ENCODE measurements at places on chromosomes 12 and 14.

DNA sequence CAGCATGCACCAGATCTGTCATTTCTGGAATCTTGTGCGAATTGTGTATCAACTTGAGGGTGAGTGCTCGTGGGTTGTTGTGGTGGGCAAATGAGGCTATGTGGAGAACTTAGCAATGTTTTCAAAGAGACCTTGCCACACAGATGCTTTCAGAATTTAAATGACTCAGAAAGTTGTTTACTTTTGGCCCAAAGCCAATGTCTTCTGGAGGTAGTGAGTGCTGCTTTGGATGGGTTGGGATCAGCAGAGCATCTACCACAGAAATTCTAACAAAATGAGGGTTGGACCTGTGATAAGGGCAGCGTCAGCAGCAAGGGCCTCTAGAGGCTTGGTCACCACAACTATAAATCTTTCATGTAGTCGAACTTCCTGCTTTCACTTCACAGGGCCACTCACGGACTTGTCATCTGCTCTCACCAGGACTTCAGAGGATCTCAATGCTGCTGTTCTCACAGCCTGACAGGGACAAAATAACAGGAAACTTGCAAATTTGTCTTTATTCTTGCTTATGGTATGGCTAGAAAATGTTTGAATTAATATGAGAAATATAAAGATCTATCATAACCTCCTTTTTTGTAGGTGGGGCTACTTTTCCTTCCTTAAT is 111.4 kb downstream of the DACT1 start:
- no peak for DNase-seq

DNA sequence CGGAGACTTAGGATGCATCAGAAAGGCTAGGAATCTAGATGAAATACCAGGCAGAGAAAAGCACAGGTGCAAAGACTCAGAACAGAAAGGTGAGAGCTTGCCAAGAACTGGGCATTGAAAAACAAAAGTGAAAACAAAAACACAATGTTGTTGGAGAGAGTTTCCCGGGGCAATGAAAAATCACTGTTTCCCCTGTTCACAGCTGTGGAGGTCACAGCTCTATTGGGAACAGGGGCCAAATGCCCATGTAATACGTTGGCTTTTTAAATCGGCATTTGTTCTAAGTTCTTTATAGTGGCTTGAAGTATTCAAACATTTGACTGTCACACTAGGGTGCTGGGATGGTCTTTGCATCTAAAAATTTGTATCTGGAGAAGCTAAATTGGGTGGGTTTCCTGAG is 108.3 kb downstream of the SLC15A4 start:
- DNase-seq: no peak

GRCh38 chr12:46233423-46233822 is 35.4 kb downstream of the SLC38A1 start:
- DNase-seq: no peak

- no peak for DNase-seq
Observed at GRCh38 chr12:96164951-96165811, 29.0 kb upstream of the ELK3 start.

DNA sequence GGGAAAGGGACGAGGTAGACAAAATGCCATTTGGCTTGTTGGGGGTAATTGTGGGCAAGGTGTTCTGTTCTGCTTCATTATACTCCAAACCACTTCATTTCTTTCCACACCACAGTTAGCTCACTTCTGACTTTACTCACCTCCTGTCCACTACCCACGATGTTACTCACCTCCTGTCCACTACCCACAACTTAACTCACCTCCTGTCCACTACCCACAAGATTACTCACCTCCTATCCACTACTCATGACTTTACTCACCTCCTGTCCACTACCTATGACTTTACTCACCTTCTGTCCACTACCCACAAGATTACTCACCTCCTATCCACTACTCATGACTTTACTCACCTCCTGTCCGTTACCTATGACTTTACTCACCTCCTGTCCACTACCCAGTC is 10.1 kb upstream of the TWF1 start:
- DNase-seq: no peak

- no peak for DNase-seq
Observed at GRCh38 chr12:53224061-53224896, 7.7 kb downstream of the RARG start.

DNA sequence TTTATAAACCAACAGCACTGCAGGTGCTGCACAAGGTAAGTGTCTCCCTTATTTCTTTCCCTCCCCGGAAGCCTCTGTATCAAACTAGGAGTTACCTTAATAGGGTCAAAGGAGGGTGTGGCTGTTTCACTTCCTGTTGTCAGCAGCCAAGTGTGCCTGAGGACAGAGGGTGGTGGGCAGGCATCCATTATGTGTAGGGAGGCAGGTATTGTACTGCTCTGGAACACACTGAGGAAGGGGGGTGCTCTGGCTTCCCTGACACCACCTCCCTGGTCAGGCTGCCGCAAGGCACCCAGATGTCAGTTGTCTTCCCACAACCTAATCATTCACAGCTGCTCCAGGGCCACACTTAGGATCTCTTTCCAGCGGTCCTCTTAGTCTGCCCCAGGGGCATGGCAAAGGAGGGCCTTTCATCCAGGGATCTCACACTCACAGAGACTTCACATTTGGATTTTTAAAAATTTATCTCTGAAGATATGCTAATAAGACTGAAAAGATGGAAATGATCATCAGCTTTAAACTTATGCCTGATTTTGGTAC is 132.0 kb upstream of the ARHGAP5 start:
- DNase-seq: no peak

- DNase-seq: no peak
Observed at GRCh38 chr14:81157431-81157830, 63.3 kb downstream of the GTF2A1 start.

DNA sequence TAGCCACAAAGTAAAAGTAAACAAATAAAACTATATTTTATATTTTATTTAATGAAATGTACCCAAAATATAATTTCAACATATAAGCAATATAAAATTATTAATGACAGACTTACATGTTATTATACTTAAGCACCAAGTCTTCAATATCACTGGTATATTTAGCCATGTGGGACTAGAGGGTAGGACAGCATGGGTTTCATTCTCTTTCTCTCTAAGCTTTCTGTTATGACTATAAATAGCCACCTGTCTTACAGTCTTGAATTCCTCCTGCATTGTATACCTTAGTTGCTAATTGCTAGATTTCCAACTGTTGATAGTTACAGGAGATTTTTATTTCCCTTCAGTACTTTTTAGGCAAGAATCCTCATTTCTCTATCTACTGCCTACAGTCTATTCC is 63.1 kb upstream of the LIN7A start:
- DNase-seq: no peak

DNA sequence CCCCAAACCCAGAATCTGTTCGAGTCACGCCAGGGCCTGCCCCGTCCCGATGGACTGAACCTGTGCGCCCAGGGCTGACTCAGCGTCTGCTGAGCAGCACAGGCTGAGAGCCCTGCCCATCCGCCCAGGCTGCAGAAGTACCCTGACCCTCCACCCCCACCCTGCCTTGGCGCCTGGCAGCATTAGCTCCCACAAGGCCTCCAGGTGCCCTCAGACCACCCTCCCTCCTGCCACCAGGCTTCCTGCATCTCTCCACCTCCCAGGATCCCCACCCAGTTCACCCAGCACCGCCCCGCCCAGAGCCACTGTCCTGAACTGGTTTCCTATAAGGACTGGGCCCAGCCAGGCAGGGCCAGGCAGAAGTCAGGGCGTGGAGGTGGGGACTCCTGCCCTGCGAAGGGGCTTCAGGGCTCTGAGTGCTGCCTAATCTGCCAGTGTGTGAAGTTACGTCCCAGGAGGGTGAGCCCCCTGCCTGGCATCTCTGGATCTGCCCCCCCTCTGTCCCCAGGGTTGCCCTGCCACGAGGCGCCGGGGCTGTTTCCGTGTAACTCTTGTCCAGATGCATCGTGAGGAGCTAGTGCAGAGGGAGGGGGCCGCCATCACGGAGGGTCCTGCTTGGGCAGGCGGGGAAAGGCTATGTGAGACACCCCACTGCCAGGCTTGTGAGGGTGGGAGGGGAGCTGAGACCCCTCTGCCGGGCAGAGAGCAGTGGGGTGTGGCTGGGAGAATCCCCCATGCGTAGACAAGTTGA is 9.1 kb downstream of the ADSS1 start:
- DNase-seq: no peak

- no peak for DNase-seq
Observed at GRCh38 chr14:23296012-23296777, 6.5 kb downstream of the PPP1R3E start.

DNA sequence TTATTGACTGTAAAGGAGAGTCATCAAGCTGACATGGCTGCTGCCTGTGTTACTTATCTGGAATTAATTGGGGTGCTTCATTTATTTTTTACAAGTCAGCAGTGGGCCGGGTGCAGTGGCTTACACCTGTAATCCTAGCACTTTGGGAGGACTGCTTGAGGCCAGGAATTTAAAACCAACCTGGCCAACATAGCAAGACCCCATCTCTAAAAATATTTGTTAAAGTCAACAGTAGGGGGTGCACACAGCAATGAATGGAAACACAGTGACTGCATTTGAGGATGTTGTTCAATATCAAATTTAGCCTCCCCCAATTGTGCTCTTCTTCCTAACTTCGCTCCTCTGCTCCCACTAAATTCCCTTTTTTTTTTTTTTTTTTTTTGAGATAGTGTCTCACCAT is 52.1 kb downstream of the ANKRD9 start:
- no peak for DNase-seq

- DNase-seq: no peak
Observed at GRCh38 chr14:101922866-101923265, 41.5 kb upstream of the DYNC1H1 start.

DNA sequence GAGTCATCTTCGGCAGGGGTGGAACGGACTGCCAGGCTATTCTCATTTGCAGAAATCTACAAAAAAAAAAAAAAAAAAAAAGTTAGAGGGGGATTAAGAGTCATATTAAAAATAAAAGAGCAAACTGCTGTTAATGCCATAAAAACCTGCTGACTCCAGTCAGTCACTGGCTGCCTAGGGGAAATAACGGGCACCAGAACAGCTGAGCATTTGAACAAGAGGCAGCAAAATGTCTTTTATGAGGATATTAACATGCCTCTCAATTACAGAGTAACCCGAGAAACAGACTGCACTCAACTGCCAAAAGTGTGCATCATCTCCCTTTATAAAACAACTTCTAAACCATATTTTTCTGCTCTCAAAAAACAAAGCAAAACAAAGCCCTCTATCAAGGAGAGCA is 28.7 kb upstream of the CERS5 start:
- DNase-seq: no peak

GRCh38 chr14:79749065-79749464 is 462.2 kb downstream of the DIO2 start:
- no peak for DNase-seq

GRCh38 chr14:100711493-100711892 is 15.2 kb upstream of the DLK1 start:
- no peak for DNase-seq

- DNase-seq: peak; percentile 76
Observed at GRCh38 chr14:91873471-91874415, 6.4 kb upstream of the TC2N start.

GRCh38 chr12:76940671-76941445 is 62.0 kb upstream of the CSRP2 start:
- no peak for DNase-seq

DNA sequence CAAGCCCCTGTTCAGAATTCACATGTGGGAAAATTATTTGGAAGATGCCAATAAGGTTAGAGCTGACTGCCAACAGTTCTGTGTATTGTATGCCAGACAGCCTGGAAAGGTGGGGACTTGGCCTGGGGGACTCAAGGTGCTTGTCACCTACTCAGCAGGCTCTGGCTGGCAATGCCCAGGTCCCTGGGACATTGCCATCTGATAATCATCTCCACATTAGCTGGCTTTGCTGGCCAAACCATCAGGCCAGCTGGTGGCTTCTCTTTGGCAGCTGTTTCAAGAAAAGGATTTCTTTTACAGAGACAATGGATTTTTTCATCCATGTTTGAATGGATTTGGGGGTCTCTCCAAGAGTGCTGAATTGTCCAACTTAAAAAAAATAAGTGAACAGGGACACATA is 165.2 kb downstream of the BRMS1L start:
- DNase-seq: no peak

DNA sequence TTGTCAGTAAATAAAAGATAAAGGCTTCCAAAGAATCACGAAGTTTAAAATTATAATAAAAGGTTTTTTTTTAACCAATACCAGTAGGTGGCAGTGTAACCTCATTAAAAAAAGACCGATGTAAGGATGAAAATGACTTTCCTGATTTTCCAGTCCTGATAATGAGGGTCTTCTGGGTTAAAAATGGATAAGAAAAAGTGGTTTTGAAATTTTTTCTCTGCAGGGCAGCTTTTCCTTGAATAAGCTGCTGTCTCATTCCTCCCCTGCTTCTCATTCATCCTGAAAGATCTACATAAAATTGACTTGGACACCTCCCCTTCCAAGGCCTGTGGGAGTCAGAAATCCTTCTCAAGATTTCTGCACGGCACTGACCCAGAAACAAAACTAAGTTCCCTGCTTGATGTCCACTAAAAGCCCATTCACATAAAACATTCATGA is 58.9 kb upstream of the FBXO33 start:
- DNase-seq: no peak

DNA sequence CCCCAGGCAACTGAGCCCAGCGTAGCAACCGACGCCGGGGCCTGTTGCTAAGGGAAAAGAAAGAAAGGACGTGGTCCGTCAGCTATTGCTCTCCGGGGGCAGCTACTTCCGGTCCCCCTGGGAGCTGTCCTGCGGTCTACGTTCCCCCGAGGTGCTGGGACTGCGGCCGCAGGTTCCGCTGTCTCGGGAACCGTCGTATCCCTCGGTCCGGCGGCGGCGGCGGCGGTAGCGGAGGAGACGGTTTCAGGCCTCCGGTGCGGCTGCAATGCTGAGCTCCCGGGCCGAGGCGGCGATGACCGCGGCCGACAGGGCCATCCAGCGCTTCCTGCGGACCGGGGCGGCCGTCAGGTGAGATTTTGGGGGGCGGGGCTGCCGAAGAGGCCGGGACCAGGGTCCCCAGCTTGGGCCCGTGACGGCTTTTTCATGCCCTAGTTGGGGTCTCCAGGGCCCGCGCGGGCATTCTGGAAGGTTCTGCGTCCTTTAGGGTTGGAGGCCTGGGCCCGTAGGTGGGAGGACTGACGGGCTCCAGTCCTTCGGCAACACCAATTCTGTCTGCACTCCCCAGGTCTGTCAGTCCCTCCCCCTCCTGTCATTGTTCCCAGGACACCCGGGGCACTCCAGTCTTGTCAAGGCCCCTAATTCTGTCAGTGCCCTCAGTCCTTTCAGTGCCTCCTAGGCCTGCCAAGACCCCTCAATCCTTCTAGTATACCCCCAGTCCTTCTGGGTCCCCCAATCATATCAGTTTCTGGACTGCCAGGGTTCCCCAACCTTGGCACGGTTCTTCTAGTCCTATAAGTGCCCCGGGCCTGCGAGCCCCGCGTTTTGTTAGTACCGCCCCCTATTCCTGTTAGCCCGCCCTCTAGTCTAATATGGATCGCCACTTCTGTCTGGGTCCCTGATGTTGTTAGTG is at the start of gene USP30:
Gene USP30 (plus strand): TSS at position 163 of the 910 bp plus-strand sequence. CDS start 103 bp downstream, at position 266.
- DNase-seq: peak; percentile 63

Data from NK-92 treated with Interleukin-12 subunit alpha and Interleukin-12 subunit beta, amount 100 ng/mL, for 24 hours (cell line).